DMS53 (cell line): ENCODE measurements at places on chromosomes 2 and 18.

GRCh38 chr2:205768341-205768740 lies 86.0 kb downstream of the NRP2 start:
- DNase-seq: peak; percentile 33

GRCh38 chr2:95074663-95075439 lies 46.8 kb downstream of the MRPS5 start:
- no peak for DNase-seq

GRCh38 chr18:59839931-59840685 lies 59.7 kb upstream of the PMAIP1 start:
- peak; percentile 50 for DNase-seq

DNA sequence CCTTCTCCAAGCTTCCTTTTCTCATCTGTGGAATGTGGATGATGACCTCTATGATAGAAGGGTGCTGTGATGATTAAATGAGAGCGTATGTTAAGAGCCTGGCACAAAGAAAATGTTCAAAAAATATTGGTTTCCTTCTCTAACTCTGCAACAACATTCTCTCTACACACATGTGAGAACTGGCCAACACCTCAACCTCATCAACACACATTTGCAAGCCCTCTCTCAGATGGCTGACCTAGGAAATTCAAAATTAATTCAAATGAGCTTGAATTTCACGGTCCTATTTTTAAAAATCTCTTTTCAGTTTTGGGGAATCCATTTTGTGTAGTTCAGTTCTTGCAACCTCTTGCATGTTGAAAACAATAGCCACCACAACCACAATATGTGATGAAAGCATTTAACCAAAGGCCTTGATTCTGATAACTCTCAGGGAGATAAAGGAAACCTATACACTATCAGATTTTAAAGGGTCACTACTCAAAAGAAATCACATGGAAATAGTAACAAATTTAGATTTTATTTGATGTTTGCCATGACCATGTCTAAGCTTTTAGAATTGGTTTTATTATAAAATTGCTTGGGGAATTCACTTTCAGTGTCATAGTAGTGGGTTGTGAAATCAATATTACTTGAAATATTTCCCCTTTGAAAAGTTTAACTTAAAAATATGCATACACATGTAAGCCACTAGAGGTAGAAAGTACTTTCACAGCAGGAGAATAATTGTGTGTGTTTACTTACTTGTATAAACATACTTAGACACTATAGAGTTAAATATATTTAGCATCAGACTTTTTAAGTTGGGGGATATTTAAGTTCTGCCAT lies 16.6 kb upstream of the NABP1 start:
- DNase-seq: no peak

GRCh38 chr18:68660354-68661183 lies 54.3 kb downstream of the TMX3 start:
- DNase-seq: peak; percentile 86

GRCh38 chr2:53403792-53404413 lies 363.7 kb upstream of the CHAC2 start:
- peak; percentile 42 for DNase-seq

- DNase-seq: no peak
These were observed 53.5 kb downstream of the ATL2 start for GRCh38 chr2:38323623-38324022.

GRCh38 chr2:60497500-60497899 lies 56.0 kb downstream of the BCL11A start:
- DNase-seq: no peak

DNA sequence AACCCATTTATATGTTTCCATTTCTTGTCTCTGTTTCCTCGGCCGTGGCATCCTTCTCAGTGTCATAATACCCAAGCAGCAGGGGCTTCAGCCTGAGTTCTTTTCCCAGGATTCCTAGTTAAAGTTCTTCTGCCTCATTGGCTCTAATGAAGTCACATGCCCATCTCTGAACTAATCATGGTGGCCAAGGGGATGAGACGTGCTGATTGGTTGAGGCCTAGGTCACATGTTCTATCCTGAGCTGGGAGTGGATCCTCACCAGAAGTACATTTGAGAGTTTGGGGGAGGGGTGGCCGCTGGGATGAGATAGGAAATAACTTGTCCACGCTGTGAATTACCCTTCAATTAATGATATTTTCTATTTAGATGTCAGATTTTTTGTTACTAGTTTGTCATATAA lies 3.8 kb upstream of the UGT1A5 start:
- DNase-seq: no peak

GRCh38 chr18:7633171-7633570 lies 66.1 kb downstream of the PTPRM start:
- no peak for DNase-seq

- DNase-seq: peak; percentile 11
These were observed 103.0 kb upstream of the STK17B start for GRCh38 chr2:196274387-196274809.

DNA sequence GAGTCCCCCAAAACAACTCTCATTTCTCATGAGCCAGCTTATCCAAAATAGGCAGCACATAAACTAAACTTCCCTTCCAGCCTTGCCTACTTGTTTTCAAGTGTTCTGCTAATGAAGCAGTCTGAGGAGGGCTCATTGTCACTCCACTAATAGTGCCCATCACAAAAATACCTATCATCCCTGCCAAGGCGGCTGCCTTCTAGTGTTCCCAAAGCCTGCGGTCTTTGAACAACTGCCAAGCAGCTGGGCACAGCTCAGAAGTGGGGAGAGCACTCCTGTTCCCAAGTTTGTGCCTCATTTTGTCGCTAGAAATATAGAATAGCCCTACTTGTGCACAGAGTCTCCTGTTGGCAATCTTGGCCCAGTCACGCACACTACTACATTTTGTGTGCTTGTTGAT lies 50.3 kb downstream of the DTNA start:
- no peak for DNase-seq

GRCh38 chr2:80852808-80853139 lies 548.2 kb upstream of the LRRTM1 start:
- no peak for DNase-seq

DNA sequence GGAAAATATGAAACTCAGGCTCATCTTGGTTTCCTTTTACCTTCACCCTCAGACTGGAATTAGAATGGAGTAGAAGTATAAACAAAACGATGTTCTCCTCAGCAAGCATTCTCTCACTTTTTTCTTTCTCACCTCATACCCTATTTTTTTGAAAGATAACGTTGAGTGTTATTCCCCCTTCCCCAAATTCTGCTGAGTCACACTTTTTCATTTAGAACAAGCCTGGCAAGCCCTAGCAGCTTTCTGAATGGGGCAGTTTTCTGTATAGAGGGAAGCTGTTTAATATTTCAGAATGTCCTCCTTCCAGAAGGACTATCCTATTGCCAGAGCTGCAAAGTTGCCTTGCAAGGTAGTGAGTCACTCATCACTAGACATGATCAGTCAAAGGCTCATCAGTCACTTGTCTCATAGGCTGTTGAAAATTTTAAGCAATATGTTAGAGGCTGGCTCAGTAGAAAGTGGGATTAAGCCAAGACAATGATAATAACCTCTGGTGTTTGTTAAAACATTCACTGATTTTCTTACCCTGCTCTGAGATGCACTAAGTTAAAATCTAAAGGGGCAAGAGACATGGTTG lies 416.1 kb downstream of the RNF144A start:
- no peak for DNase-seq

- DNase-seq: no peak
These were observed 56.5 kb downstream of the PLA2R1 start for GRCh38 chr2:160005908-160006307.

DNA sequence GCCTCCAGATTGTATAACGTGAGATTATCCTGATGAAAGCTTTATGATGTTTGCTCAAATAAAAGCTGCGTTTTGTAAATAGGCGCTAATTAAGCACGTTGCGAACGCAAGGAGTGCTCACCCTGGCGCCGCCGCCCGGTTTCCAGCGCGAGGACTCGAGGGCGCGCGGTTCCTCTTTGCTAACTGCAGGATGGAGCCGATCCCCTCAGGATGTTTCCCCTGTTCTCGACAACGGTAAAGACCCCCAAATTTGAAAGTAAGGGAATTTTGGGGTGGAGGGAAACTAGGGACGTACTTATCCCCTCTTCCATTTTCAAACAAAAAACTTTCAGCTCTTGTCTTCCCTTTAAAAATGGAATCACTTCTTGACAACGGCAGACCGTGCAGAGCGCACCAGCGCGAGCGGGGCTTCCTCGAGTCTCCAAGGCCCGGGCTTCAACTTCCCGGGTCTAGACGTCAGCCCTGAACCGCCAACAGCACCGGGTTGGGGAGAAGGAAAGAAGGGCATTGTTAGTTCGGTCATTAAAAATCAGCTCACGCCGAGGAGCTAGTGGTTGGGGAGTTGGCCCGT lies 1.1 kb upstream of the GBX2 start:
- peak; percentile 20 for DNase-seq

- no peak for DNase-seq
These were observed 25.9 kb downstream of the HDLBP start for GRCh38 chr2:241289597-241289996.
